ENCODE measurements at places on chromosomes 3 and 15.

GRCh38 chr3:147392625-147392946 is 13.8 kb downstream of the ZIC4 start:
- DNase-seq = no peak

- DNase-seq = no peak
These were observed 138.8 kb upstream of the TLE3 start for GRCh38 chr15:70236341-70237086.

DNA sequence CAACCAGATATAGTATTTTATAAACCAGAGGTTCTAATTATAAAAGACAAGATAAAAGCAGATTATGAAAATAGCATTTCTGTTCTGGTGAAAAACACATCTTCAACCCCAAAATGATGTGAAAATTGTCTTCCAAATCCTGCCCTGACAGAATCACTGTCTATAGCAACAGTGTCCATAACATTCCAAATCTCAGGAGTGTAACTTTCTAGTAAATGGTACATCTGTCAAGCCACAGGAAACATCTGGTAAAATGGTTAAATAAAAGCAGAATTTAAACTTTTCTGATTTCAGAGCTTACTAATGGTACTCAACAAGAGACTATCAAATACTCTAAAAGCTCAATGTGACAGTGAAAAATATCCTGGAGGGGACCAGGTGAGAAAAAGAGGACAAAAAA is 60.5 kb downstream of the VGLL4 start:
- DNase-seq = no peak

DNA sequence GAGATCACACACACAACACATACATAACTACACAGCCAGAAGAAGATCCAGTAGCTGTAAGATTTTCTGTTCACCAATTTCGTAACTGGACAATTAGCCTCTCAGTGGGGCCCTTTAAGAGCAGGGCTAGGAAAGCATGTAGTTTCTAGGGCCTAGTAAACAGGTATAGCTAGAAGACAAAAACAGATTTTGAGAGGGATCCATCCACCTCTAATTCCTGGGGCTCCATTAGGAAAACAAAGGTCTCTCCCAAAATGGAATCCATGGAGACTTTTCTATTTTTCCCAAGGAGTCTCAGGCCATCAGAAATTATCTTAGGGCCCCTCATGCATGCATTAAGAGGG is 10.5 kb downstream of the KIF15 start:
- DNase-seq = no peak

DNA sequence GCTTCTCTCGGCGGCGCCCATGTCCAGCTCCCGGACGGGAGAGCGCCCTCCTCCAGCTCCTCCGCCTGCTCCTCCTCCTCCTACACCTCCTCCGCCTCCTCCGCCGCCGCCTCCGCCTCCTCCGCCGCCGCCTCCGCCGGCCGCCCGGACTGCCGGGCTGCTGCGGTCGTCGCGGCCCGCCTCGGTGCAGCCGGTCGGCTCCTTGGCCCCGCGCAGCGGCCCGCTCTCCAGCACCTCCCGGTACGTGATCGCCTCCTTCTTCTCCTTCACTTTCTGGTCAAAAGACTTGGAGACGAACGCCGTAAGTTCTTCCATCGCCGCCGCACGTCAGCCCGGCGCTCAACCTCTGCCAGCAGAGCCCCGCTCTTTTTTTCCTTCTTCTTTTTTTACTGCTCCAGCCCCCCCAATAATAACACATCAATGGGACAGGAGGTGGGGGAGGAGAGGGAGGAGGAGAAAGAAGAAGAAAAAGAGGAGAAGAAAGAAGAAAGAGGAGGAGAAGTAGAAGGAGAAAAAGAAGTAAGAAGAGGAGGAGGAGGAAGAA is 438 bp downstream of the SHOX2 start:
- DNase-seq = no peak

GRCh38 chr3:195820901-195821300 is 9.2 kb upstream of the MUC4 start:
- no peak for DNase-seq

DNA sequence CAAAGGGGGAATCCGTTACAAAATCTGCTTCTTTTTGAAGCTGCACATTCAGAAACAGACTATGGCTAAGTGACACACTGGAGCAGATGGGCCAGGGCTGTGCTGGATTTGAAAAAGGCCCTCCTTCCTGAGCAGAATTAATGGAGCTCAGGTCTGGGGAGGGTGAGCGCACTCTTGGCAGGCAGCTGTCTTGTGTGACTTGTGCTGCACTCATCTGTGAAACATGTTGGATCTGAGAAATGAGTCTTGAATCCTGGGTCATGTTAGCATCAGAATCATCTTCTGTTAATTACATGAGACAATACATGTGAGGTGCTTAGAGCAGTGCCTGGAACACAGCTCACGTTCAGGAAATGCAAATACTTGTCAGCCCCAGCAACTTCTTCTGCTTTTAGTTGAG is 219.6 kb downstream of the THSD4 start:
- no peak for DNase-seq

Data from left renal pelvis (tissue), 4 donors.